ENCODE measurements at places on chromosomes 6 and 20. TPM values are rescaled to one million over a fixed set of nuclear protein-coding genes. Genes with fewer than 3 reads are reported as not detected.

DNA sequence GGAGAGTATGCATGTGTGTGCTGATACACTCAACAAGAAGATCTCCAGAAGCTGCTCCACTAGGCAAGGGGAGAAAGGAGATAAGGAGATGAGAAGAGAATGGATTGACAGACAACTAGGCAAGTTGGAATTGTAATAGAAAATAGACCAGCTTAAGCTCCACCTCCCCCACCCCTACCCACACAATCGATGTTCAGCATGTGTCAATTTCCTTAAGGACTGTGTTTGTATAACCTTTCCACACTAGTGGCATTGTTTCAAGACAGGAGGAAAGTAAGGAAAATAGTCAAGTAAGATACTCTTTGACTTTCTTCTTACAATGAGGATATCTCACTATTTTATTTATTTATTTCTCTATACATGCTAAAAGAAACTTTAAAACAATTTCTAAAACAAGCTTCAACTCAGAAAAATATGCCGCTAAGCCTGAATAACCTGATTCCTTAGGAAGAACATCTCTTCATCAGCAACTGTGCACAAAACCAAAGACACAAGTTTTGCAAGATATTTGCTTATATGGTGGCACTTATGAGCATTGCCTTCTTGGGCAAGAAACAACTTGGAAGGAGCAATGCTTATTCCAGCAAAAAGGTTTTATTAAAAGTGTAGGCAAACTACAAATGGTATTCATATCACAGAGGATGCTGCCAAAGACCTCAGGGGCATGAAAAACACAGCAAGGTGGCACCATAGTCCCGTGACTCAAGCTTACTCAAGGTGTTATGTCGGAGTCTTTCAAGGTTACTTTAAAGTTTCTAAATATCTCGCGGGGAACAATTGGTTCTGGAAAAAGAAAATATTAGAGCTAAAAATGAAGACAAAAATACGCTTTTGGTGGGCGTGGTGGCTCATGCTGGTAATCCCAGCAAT lies 249.1 kb downstream of the COL12A1 start:
- no peak for DNase-seq

DNA sequence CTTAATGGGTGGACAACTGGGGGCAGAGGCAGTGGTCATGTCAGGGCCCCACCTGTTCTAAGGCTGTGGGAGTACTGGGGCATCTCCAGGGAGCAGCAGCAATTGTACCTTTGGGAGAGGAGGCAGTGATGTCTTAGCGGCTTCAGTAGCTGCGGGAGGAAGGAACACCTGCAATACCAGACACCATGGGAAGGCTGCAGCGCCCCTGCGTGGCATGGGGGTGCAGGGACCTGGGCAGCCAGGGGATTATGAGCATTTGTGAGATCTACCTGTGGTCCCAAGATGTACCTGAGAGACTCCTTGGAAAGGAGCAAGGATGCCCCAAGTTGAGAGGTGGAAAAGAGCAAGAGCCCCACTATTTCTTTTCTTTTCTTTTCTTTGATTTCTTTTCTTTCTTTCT lies 112.1 kb upstream of the GPR6 start:
- DNase-seq = no peak

GGTLC1 gene
- not detected for total RNA-seq

TFAP2C gene
- total RNA-seq = 5.9 TPM

GRCh38 chr6:163243083-163243482 lies 171.4 kb upstream of the QKI start:
- peak; percentile 55 for DNase-seq

DST gene
- 329 TPM for total RNA-seq

GRCh38 chr20:62412194-62413024 lies 5.3 kb upstream of the CABLES2 start:
- no peak for DNase-seq

- DNase-seq = no peak
Measured at GRCh38 chr6:49030251-49031020, 432.6 kb downstream of the MMUT start.

DNA sequence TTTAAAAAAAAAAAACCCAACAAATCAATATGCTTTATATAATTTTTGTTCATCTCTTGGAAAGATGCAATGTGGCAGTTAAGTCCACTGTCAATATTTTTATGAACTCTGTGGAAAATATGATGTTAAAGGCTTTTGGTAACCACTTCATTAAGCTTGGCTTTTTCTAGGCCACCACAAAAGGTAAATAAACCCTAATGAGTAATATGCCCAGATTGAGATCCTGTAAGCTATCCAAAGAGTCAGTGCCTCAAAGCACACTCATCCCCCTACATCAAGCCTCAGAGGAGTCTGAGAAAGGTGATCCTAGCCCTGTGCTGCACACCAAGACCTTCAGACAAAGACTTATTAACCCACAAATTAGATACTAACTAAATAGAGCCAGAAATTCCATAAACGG lies 121.1 kb downstream of the CDC5L start:
- no peak for DNase-seq

DNA sequence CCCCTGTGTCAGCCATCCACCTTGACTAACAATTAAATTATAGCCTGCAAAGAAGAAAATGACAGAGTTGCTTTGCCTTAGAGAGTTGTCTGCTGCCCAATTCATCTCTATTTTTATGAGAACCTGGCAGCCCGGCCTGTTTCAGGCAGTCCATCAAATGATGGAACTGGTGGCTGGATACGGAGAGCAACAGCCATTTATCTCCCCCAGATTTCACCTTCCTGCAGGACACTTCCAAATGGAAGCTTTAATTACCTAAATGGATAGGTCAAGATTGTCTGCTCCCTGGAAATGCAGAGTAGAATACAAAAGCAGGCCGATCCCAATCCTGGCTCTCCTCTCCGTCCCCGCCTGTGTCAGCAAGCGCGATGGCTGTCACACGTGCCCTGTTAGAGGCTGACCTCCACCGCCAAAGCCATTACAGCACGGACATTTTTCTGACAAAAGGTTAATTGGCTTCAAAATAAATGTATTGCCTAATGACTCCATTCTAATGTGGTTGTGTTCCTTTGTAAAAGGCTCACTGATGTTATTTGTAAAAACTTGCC lies 86.7 kb downstream of the PACRG start:
- DNase-seq = no peak

NCR2 gene
- total RNA-seq = not detected

GRCh38 chr6:75344021-75344420 lies 59.4 kb upstream of the TMEM30A start:
- no peak for DNase-seq

DNA sequence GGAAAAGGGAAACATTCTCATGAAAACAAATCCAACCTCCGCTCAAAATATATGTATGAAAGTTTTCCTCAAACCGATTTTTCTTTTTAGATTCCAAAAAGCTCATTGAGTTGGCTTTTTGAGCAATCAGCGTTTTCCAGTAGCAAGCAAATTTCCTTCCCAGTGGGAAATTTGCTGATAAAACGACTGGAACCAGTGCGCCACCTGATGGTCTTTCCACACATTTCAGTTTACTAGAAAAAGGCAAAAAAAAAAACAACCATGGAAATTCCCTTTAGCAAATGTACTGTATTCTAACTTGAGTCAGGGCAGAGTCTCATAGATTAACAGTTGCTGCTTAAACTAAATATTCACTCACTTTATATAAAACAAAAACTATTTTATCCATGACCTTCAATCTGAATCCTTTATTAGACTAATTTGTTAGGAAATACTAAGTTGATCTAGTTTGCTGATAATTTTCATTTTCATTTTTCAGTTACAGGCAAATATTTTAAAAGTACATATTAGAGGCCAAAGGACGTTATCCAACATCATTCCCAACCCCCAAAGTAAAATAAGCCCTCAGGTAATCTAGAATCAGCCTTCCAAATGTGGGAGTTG lies 271.5 kb downstream of the FOXA2 start:
- no peak for DNase-seq

MICB gene
- total RNA-seq = 0.47 TPM

TNNC2 gene
- total RNA-seq = 1.2 TPM

ZFAND3 gene
- total RNA-seq = 23.4 TPM
